Sigmoid colon (tissue), 7 donors: ENCODE measurements at places on chromosomes 6 and 20. TPM values are rescaled to one million over a fixed set of nuclear protein-coding genes. Genes with fewer than 3 reads are reported as not detected.

IMPG1 gene
- total RNA-seq: not detected

GRCh38 chr6:18893540-18894269, 506.6 kb downstream of the RNF144B start:
- DNase-seq: no peak

EYS gene
- not detected for total RNA-seq

DNA sequence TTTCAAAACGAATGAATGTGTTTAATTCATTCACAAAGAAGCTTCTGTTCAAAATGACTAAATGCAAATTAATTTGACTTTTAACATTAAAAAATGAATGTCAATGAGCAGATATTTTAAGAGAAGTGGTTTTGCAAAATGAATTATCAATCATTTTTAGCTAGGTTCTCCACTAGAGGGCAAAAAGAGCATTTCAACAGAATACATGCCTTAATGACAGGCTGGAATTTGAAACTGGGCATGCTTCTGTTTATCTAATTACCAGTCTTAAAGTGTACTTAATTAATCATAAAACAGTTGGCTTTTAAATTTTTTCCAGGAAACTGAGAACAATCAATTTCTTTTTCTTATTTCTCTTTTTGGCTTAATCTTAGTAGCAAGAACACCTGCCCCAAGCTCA, 63.8 kb upstream of the TINAG start:
- DNase-seq: no peak

PLA2G7 gene
- total RNA-seq: not detected

FAM83B gene
- total RNA-seq: not detected

SAMD5 gene
- total RNA-seq: 0.82 TPM

GRCh38 chr6:169316651-169317050, 63.0 kb upstream of the THBS2 start:
- DNase-seq: no peak

DNA sequence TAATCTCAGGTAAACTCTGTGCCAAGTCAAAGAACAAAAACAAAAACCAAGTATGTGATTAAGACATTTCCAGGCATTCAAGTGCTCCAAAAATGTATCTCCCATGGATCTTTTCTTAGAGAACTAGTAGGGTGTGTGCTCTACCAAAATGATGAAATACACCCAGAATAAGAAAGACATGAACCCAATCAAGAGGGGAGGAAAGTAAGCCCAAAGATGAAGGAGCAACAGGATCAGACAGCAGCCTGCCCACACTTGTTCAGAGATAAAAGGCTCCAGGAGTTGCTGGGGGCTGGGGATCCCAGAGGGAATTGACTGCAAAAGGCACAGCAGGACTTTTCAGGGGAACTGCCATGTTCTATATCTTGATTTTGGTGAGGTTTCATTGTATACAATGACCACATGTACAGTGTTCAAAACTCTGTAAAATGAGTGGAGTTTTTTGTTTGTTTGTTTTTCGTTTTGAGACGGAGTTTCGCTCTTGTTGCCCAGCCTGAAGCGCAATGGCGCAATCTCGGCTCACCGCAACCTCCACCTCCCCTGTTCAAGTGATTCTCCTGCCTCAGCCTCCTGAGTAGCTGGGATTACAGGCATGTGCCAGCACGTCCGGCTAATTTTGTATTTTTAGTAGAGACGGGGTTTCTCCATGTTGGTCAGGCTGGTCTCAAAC, 24.4 kb downstream of the GCM1 start:
- no peak for DNase-seq

DNA sequence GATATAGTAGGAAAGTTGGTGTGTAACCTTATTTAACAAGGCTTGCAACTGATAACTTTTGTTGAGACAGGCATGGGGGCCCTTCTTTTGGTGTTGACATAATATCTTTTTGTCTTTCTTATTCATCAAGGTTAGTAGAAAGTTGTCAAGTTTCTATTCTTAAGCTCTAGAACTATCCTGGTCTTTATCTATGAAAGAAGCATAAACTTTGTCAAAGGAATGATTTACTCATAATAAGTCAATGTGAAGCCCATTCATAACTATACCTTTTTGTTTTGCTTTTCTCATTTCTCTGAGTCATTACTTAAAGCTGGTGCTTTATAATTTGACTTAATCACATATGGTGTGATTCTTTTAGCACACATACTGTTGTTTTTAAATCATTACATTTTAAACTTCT, 312.4 kb downstream of the UTRN start:
- DNase-seq: no peak

DNA sequence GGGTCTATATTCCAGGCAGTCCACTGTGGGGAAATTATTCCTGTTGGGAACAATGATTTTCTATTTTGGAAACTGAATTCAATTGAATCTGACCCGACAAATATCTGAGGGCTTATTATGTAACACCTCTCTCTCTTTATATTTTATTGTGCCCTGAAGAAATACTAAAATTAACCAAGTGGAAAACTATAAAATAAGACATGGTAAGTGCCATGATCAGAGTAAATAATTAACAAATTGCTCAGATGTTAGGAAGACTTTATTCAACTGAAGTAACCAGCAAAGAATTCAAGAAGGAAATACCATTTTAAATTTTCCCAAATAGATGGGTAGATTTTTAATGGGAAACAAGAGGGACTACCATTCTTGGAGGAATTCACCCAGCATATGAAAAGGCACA, 632.9 kb downstream of the MAFB start:
- no peak for DNase-seq

ADGB gene
- not detected for total RNA-seq

GRCh38 chr6:3046295-3046694, 22.0 kb upstream of the RIPK1 start:
- no peak for DNase-seq

- no peak for DNase-seq
Observed at GRCh38 chr6:134373993-134374392, 56.1 kb upstream of the SGK1 start.

DNA sequence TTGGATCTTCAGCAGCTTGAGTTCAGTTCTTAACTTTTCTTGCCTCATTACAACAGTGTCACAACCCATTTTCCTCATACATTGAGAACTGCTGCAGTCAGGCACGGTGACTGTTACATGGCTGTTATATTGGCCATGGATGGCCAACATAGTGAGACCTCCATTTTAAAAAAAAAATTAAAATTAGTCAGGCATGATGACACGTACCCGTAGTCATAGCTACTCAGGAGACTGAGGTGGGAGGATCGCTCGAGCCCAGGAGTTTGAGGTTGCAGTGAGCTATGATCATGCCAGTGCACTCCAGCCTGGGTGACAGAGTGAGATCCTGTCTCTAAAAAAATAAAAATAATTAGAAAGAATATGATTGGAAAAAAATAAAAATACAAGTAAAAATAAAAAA, 9.9 kb upstream of the MMP24 start:
- no peak for DNase-seq

VGLL2 gene
- not detected for total RNA-seq

KCNQ5 gene
- total RNA-seq: 1.1 TPM

DNA sequence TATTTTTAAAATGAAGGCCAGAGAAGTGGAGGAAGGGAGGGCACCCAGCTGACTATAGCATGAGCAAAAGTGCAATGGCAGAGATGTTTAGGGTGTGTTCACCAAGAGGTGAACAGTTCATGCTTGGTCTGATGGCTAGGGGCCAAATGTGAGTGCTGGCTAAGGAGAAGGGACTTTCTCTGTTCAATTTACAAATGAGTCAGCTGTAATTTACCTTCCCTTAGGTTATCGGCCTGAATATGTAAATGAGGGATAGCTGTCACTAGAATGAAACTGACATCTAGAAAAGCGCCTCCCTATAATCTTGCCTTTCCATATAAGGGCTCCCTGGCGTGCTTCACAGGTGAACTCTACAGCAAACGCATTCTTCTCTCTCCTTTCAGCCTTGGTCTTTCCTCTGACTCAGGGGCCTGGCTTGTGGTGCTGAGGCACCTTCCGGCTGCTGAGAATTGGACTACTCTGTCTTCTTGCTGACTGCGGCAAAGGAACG, 114.7 kb upstream of the BACH2 start:
- DNase-seq: no peak

E2F3 gene
- 4.7 TPM for total RNA-seq

DNA sequence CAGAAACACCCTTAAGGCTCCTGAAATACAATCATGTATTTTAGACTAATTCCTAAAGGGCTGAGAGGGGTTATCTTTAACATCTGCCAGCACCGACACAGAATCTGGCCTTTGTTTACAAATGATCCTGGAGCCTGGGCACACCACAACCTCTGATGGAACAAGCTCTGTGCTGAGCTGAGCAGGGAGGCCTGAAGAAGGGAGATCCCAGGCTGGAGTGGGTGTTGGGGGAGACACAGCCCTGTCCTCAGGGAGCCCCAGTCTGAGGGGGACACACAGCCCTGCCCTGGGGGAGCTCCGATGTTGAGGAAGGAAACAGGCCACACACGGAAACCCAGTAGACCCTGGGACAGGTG, 130.5 kb downstream of the VEGFA start:
- no peak for DNase-seq

- no peak for DNase-seq
Observed at GRCh38 chr20:289693-290083, 862 bp downstream of the C20orf96 start.

- no peak for DNase-seq
Observed at GRCh38 chr20:4721719-4722118, at the start of gene PRND. Gene PRND, plus strand, starts transcription at chr20:4721909. Its CDS starts 2,643 bp downstream, at chr20:4724552.

GRCh38 chr6:155782320-155782731, 326.7 kb upstream of the NOX3 start:
- DNase-seq: no peak

DNA sequence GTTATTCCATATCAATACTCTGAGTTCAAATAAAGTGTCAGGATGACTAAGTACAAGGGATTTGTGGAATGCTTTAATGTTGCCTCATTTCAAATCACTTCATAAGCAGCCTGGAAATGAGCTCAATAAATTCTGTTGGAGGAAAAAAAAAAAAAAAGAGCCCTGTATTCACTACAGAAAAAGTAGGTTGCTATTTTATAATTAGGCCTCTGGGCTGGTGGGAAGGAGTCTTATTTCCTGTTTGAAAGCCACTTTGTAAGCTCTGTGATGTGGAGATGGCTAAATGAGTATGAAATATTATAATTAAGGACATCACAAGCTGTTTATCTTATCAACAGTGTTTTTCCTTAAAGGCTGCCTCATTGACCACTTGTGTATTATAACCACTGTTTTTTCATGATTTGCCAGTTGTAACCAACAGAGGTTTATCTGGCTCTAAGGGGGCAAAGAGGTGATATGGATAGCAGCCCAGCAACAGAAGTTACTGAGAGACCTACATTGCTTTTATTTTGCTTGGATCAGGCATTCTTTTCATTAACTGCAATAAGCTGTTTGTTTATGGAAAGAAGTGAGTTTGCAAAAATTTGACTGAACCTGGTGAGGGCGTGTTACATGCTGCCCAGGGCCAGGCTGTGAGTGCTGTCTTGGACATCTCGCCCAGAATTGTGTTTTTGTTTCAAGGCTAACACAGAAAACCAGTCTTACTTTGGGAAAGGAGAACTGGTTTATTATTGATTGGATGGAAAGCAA, 563.3 kb upstream of the MAP3K7 start:
- no peak for DNase-seq

NNAT gene
- 82.8 TPM for total RNA-seq

- DNase-seq: no peak
Observed at GRCh38 chr6:71983131-71983530, 96.8 kb downstream of the RIMS1 start.

GRCh38 chr20:46720776-46721425, 11.5 kb downstream of the SLC2A10 start:
- no peak for DNase-seq

MRPS26 gene
- 71.7 TPM for total RNA-seq

DLL1 gene
- total RNA-seq: 4.6 TPM

DNA sequence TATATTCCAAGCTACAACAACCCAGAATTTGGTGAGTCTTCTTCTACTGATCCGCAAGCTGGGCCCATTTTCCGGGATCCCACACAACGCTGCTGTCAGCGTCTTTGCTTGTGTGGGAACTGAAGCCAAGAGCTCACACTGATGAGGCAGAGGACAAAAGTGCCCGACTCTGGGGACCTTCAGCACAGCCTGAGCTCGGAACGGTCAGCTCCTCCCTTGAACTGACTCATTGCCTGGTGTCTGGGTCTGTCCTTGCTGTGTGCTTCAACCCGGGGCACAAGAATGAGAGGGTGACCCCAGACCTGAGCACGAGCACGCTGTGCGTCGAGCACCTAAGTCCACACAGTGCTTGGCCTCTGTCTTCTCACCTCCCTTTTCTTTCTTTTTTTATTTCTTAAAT, 33.5 kb downstream of the DACT2 start:
- DNase-seq: no peak

DNA sequence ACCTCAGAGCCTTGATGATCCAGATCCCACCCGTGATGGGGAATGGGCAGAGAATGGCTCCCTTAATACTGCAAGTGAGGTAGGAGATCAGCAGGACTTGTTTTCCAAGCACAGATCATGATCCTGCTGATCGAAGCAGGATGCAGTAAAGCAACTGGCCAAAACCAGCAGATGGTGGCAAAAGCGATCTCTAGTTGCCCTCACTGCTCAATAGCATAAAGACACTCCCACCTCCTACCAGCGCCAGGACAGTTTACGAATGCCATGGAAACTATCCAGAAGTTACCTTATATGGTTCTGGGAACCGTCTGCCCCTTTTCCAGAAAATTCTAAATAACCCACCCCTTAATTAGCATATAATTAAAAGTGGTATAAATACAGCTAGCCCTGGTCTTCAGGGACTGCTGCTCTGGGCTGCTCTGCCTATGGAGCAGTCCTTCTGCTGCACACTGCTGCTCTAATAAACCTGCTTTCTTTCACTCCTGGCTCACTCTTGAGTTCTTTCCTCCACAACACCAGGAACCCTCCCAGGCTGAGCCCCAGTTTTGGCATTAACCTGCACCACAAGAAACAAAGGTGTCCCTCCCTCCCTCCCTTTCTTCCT, 415.8 kb downstream of the PREX1 start:
- no peak for DNase-seq

TAPBP gene
- total RNA-seq: 29.8 TPM

SRXN1 gene
- 32.4 TPM for total RNA-seq

C6orf118 gene
- not detected for total RNA-seq

- no peak for DNase-seq
Observed at GRCh38 chr6:118537574-118537973, 10.5 kb upstream of the PLN start.

PERP gene
- total RNA-seq: 38.2 TPM

DNA sequence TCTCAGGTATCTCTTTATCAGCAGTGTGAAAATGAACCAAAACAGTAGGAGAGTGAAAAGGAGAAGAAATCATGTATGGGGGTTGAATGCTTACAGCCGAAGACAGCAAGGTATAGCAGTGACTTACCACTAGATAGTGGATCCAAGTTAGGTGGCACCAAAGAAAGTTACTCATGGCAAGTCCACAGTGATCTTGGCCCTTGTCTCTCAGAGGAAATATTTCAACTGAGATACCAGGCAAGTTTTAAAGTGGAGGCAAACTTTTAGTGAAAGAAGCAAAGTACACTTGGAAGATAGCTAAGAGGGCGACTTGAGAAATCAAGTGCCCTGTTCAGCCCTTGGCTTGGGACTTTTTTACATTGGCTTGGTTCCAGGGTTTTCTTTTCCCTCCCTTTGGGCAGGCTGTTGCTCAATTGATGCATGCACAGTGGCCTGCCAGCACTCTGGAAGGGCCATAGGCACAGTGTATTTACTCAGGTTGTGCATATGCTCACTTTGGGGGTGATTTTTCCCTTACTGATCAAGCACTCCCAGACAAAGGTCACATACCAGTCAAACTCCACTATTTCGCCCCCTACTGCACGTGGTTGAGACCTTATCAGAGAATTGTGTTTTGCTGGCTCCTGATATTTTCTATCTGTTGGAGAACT, 329.5 kb upstream of the KHDRBS2 start:
- no peak for DNase-seq
